ENCODE measurements at places on chromosomes 1 and 21. TPM values are rescaled to one million over a fixed set of nuclear protein-coding genes. Genes with fewer than 3 reads are reported as not detected.

GRCh38 chr1:205429762-205430695 lies 8.2 kb upstream of the LEMD1 start:
- no peak for DNase-seq

DNA sequence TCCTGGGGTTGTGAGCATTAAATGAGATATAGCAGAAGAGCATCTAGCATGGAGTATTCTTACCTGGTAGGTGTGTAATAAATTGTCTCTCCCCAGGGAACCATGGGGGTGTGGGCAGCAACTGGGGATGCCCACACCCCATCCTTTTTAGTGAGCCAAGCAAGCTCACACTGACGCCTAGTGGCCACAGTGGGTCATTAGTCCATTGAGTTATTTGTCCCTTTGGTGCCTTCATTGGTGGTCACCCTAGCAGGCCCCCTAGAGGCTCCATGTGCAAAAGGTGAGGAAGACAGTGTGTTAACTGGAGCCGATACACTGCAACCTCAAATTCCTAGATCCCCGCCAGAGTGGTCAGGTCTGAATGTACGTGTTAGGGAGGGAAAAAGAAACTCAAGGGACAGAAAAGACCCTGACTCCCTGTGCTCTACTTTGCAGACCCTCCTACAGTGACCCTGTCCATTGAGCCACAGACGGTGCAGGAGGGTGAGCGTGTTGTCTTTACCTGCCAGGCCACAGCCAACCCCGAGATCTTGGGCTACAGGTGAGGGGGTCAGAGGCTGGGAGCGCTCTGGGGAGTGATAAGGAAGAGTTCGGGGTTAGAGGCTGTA lies 93.3 kb upstream of the CD1D start:
- DNase-seq, result peak; percentile 59

DNA sequence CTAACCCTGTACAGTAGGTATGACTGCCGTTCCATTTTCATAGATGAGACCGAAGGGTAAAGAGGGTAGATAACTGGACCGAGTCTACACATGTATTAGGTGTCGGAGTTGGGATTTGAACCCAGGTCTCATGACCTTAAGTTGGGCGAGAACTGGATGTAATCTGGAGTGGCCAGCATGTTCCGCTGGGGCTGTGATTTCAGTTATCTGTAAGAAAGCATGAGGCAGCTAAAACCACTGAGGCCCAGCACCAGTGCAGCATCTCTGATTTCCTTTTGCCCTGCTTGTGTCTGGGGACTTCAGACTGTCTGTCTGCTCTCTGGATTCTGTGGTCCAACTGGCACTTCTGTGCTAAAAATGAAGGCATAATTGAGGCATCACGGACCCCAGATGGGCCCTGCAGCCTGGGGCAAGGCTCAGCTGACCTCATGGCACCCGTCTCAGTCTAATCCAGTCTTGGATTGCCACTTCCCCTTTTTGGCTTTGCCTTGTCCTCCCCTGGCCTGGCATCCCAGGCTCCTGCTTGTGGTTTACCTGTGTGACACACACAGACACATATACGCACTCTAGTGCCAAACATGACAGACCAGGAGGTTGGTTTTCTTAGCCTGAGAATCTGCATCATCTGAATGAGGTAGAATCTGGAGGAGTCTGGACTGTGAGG lies 180.2 kb downstream of the KIF26B start:
- no peak for DNase-seq

GRCh38 chr1:56646611-56647010 lies 1.5 kb downstream of the PRKAA2 start:
- DNase-seq, result no peak

DNA sequence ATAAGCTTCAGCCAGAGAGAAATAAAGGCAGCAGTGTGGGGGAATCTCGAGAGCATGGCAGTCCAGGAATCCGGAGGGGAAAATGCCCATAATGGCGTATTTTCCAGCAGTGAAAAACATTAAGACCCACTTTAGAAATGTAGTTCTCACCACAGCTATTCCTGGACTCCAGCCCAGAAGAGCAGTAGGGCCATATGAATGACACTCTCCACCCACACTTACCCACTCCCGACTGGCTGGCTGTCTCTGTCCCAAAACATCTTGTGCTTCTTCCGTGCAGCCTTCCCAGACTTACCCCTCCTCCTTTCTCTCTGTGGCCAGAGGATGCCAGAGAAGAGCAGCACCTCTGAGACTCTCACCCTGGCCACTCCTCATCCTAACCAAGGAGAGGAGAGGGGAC lies 56.4 kb downstream of the TRABD2B start:
- DNase-seq, result no peak

DNA sequence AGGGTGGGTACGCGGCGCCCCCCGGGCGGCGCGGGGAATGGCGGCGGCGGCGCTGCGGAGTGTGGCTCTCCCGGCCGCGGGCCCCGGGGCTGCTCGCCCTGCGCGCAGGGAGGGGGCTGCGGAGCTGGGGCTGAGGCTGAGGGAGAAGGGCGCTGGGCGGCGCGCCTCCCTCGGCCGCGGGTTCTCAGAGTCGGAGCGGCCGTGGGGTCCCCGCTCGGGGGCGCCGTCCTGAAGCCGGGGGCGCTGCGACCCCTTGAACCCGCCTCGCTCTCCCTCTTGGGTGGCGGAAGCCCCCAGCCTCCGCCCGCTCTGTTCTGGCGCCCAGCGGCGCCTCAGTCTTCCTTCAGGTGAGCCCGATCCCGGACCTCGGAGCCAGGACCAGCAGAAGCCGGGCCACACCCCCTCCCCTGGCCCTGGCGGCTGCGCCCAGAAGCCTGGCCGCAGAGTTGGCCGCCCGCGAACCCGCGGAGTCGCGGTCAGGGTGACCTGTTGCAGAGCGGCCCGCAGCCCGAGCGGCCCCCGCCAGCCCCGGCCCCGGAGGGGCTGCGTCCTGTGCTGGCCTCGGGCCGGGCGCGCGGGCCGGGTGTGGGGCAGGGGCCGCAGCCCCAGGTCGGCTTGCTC lies 532 bp downstream of the RALGPS2 start:
- DNase-seq, result peak; percentile 45

- DNase-seq, result no peak
These were observed 9.8 kb downstream of the ABCA4 start for GRCh38 chr1:94110946-94111740.

DNA sequence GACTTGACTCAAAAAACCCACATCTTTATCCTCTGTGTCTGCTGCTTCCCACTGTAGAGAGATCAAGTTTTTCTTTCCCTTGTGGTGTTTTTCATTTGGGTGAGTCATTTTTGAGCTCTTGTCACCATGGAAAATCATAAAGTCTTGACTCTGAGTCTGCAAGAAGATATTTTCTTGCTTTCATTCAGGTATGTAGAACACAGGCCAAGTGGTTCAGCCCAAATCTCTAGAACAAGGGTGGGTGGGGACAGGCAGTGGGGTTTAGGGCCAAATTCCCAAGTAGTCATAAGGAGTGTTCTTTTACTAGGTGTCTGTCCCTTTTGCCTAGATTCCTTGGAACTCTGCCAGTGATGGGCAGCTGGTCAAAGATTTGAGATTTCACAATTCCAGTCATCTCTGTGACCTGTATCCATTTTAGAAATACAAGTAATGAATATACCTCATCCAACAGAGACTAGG lies 21.5 kb upstream of the ARHGAP29 start:
- DNase-seq, result no peak

GRCh38 chr1:205970486-205970885 lies 27.2 kb upstream of the SLC26A9 start:
- DNase-seq, result no peak

- DNase-seq, result no peak
These were observed 71.3 kb upstream of the MUTYH start for GRCh38 chr1:45411510-45411899.

GJA8 gene
- total RNA-seq, result not detected

MFN2 gene
- 1,066 TPM for total RNA-seq

CRYAA gene
- not detected for total RNA-seq

NEK2 gene
- total RNA-seq, result not detected

Measured in heart right ventricle (tissue), 16 donors.